Fibroblast of villous mesenchyme (primary cell): ENCODE measurements at places on chromosomes 5 and 9. TPM values are rescaled to one million over a fixed set of nuclear protein-coding genes. Genes with fewer than 3 reads are reported as not detected.
A peak's percentile ranks its signal among the peaks of the same experiment; 100 is the strongest.

Gene STING1
- total RNA-seq, result 25.9 and 26.7 TPM in 2 replicates

- DNase-seq, result peak; percentile 12
These were observed 638.1 kb downstream of the ACTL7B start for GRCh38 chr9:108217431-108218349.

GRCh38 chr9:31486630-31487029 is 897.8 kb upstream of the ACO1 start:
- DNase-seq, result no peak

DNA sequence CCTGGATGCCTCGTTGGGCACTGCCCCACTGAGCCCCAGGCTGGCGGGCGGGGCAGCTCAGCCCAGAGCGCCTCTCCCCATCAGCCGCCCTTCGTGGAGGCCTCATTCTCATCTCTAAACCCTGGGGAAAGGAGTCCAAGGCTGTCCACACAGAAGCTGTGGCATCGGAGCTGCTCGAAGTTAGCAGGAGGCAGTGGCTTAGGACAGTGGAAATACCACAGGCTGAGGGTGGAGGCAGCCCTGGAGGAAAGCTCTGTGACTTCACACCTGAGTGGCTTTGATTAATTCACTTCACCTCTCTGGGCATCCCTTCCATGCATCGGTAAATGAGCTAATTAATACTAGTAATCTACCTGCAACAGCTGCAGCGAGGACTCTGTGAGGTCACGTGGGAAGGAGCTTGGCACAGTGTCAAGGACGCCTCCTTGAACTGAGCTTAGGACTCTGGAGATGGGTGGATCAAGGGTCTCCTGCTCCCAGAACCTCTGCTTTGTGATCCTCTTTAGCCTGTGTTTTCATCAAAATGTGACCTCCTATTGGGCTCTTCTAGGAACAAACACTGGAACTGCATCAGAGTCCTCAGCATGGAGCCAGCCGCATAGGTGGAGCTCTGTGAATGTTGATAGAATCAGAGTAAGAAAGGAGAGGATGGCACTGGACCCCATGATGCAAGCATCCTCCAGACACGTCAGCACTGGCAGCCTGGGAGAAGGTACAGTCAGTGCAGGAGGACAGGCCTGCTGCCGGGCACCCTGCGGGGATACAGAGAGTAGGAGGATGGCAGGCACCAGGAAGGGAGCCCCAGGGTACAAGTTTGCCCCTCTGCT is 842 bp upstream of the ANGPTL2 start:
- no peak for DNase-seq

- DNase-seq, result no peak
These were observed at the start of gene SOWAHA for GRCh38 chr5:132812781-132813598. TSS of gene SOWAHA (plus strand) at chr5:132813302. CDS start at chr5:132813622, 320 bp downstream.

Gene TRPM6
- under 0.01 TPM in 2 replicates for total RNA-seq

Gene CDX1
- under 0.01 and 0.64 TPM in 2 replicates for total RNA-seq
